ENCODE measurements at places on chromosomes 2 and 18.

DNA sequence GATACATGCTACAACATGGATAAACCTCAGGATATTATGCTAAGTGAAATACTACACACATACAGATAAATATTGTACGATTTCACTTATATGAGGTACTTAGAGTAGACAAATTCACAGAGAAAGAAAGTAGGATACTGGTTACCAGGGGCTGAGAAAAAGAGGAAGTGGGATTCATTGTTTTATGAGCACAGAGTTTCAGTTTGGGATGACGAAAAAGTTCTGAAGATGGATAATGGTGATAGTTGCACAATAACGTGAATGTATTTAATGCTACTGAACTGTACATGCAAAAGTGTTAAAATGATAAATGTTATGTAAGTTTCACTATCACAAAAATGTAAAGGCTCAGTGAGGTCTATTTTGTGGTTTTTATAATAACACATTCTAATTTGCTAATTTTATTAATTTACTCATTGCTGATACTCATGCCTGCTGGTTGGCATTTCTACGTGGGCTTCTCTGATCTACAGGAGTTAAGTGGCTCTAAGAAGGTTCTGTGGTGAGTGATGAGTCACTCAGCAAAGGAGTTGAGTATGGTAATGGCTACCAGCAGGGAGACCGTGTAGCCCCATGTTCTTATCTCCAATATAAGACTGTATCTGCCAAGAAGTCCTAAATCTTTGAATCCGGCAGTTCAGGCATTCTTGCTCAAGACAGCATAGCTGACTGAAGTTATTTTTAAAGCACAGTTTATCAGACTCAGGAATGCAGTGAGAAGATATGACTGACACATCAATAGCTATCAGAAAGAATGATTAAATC lies 41.1 kb downstream of the UPP2 start:
- no peak for DNase-seq

DNA sequence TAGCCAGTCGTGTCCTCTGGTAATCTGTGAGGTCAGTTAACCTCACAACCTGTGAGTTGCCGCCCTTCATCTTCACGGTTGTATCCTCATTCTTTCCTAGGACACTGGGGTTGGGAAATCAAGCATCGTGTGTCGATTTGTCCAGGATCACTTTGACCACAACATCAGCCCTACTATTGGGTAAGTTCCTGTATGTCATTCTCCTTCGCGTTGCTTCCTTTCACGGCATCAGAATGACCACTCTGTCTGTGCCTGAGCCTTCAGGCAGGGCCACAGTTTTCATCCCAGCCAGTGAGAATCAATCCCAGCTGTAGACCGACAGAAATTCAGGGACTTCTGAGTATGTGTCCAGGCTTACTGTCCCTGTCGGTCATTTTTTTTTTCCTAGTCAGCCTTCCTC lies 67.1 kb downstream of the RAB31 start:
- no peak for DNase-seq

GRCh38 chr18:9665314-9665713 lies 42.8 kb upstream of the RAB31 start:
- no peak for DNase-seq

DNA sequence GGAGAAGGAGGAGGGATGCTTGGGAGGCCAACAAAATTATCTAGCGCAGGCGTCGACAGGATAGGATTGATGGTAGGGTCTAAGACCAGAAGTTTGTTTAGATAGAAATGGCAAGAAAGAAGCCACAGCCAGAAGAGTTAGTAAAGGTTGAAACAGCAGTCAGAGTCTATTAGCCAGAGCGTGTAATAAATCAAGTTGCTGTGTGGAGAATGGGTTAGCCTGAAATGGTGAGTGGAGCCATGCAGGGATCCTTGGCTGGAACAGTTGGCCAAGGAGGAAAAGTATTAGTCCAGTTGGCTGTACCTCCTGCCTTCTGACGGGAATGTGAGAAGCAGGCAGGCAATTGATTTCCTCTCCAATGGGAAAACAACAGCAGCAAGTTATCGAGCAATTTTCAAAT lies 190.7 kb upstream of the CCDC68 start:
- DNase-seq: no peak

DNA sequence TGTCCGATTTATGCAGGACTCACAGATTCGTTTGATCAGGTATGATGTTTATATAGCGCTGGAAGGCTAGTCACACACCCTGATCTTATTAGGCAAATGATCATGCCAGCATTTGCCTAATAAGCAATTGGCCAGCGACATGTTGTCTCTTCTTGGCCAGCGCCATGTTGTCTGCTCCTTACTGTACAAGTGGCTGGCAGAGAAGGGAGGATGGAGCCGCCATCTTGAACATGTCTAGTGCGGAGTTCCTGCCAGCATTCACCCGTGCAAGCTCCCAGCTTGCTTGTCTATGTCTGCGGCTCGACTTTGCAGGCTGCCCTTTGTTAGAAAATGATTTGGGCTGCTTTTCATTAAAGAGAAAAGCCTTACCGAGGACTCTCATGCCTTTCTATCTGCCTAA lies 106.3 kb downstream of the TFCP2L1 start:
- no peak for DNase-seq

DNA sequence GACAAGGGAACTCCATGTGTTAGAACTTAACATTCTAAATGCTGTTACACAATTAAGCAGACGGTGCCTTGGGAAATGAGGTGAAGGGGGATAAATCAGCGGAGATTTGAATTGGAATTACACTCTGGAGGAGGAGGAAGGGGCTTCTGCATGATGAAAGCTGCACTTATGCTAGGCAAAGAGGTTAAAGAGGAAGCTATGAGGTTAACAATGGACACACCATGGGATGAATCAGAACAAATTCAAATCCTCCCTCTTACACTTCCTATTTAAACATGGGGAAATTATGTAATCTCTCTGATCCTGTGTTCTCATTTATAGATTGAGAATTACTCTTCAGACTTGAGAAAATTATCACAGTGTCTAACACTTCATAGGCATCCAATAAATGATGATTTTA lies 121.5 kb upstream of the SIX2 start:
- DNase-seq: no peak

DNA sequence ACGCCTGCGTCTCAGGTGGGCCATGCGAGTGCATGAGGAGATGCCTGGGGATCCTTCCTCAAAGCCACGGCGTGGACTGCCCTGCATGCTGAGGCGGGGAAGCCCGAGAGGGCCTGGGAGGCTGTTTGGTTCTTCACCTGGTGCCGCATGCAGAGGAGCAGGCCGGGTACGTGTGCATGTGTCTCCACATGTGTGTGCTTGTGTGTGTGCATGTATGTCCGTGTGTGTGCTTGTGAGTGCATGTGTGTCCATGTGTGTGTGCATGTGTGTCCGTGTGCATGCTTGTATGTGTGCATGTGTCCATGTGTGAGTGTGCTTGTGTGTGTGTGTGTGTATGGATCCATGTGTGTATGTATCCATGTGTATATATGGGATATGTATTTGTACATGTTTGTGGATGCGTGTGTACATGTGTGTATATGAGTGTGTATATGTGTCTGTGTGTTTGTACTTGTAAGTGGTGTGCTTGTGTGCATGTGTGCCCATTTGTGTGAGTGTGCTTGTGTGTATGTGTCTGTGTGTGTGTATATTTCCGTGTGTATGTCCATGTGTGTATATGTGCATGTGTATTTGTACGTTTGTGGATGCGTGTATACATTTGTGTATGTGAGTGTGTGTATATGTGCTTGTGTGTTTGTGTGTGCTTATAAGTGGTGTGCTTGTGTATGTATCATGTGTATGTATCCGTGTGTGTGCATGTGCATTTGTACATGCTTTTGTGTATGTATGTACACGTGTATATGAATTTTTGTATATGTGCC lies 79.0 kb downstream of the PTGR3 start:
- no peak for DNase-seq

GRCh38 chr2:62459106-62459505 lies 46.9 kb downstream of the TMEM17 start:
- DNase-seq: no peak

- peak; percentile 24 for DNase-seq
These were observed 173.1 kb upstream of the STON1 start for GRCh38 chr2:48356701-48357325.
